GM12878 (cell line): ENCODE measurements at places on chromosomes 7 and 10.
A peak's percentile ranks its signal among the peaks of the same experiment; 100 is the strongest.

DNA sequence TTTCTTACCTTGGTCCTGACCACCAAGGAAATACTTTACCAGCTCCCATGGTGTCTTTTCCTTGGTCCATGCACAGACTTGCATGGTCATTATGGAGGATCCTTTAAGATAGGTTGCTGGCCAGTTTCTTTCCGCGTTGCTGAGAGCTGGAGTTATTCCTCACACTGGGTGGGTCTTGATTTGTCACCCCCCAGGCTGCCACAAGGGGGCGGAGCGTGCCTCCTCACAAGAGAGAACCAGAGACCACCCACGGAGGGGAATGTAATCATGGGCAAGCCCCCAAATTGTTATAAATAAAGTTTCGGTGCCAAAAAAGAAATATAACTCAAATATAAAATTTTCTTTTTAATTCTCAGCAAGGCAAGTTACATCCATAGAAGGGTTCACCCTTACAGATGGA lies 10.5 kb upstream of the TRIM24 start:
- no peaks in the 10 kb centered on the region for H3K27me3 ChIP-seq
- H3K4me1 ChIP-seq, result no peaks in the 10 kb centered on the region
- no peaks in the 10 kb centered on the region for H3K36me3 ChIP-seq
- no peak overlapping the region for H3K4me3 ChIP-seq

GRCh38 chr10:60940446-60940845 lies 3.5 kb downstream of the RHOBTB1 start:
- peaks cover 7% of the 10 kb centered on the region; the same call in 1 of the 2 replicates for H3K4me1 ChIP-seq
- no peak overlapping the region for H3K27ac ChIP-seq
- DNase-seq, result no peak
- no peaks in the 10 kb centered on the region for H3K36me3 ChIP-seq
- H3K4me3 ChIP-seq, result no peak overlapping the region
- H3K27me3 ChIP-seq, result peaks cover 2% of the 10 kb centered on the region

GRCh38 chr7:1124164-1124563 lies 35.8 kb downstream of the ZFAND2A start:
- H3K27ac ChIP-seq, result no peak overlapping the region
- no peak overlapping the region for H3K4me3 ChIP-seq
- no peak for DNase-seq
- peaks cover 7% of the 10 kb centered on the region for H3K36me3 ChIP-seq
- H3K27me3 ChIP-seq, result no peaks in the 10 kb centered on the region
- 0 out of 2 replicates have a peak, but pooled peaks cover 3% of the 10 kb centered on the region for H3K4me1 ChIP-seq

DNA sequence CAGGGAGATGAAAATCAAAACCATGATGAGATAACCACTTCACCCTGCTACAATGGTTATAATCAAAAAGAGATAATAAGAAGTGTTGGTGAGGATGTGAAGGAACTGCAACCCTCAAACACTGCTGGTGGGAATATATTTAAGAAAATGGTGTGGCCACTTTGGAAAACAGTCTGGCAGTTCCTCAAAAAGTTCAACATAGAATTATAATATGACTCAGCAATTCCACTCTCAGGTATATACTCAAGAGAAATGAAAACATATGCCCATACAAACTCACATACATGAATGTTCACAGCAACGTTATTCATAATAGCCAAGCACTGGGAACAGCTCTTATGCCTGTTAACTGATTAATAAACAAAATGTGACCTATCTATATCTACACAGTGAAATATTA lies 104.8 kb downstream of the SLC25A13 start:
- no peak overlapping the region for H3K27ac ChIP-seq
- no peak overlapping the region for H3K4me3 ChIP-seq
- DNase-seq, result no peak
- H3K36me3 ChIP-seq, result no peaks in the 10 kb centered on the region

DNA sequence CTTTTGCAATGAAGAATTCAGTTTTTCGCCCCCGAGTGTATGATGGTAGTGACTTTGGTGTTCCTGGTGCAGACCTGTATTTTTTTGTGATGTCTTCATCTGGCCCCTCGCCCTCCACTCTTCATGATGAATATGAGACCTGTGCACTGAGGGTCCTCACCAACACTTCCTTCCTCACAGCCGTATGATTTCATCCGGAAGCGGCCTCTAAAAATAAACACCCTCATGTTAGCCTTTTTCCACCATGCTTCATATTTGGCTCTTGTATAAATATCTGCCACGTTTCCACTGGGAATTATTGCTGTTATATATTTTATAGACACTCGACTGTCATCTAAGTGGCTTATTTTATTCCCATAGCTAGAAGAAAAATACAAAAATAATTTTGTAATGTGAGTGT lies 160.4 kb downstream of the MGMT start:
- H3K36me3 ChIP-seq, result no peaks in the 10 kb centered on the region
- no peak overlapping the region for H3K4me3 ChIP-seq
- DNase-seq, result no peak
- H3K27ac ChIP-seq, result no peak overlapping the region
- H3K4me1 ChIP-seq, result no peaks in the 10 kb centered on the region

GRCh38 chr10:96122824-96123223 lies 7.3 kb upstream of the ZNF518A start:
- DNase-seq, result no peak
- H3K4me1 ChIP-seq, result peaks cover 2% of the 10 kb centered on the region; the same call in 1 of the 2 replicates
- H3K27me3 ChIP-seq, result no peaks in the 10 kb centered on the region

- no peak for DNase-seq
- peaks cover 29% of the 10 kb centered on the region for H3K27me3 ChIP-seq
- H3K27ac ChIP-seq, result no peak overlapping the region
- 0 out of 2 replicates have a peak overlapping the region, but pooled peaks have one; percentile 30 for H3K4me3 ChIP-seq
- H3K4me1 ChIP-seq, result no peaks in the 10 kb centered on the region; the same call in 1 of the 2 replicates
These were observed 757 bp upstream of the GRID1 start for GRCh38 chr10:86367152-86367951.

- no peak overlapping the region for H3K4me3 ChIP-seq
- no peaks in the 10 kb centered on the region for H3K27me3 ChIP-seq
- no peak overlapping the region for H3K27ac ChIP-seq
- DNase-seq, result no peak
- H3K4me1 ChIP-seq, result no peaks in the 10 kb centered on the region
- no peaks in the 10 kb centered on the region for H3K36me3 ChIP-seq
These were observed 92.6 kb downstream of the AHCYL2 start for GRCh38 chr7:129317450-129317849.

DNA sequence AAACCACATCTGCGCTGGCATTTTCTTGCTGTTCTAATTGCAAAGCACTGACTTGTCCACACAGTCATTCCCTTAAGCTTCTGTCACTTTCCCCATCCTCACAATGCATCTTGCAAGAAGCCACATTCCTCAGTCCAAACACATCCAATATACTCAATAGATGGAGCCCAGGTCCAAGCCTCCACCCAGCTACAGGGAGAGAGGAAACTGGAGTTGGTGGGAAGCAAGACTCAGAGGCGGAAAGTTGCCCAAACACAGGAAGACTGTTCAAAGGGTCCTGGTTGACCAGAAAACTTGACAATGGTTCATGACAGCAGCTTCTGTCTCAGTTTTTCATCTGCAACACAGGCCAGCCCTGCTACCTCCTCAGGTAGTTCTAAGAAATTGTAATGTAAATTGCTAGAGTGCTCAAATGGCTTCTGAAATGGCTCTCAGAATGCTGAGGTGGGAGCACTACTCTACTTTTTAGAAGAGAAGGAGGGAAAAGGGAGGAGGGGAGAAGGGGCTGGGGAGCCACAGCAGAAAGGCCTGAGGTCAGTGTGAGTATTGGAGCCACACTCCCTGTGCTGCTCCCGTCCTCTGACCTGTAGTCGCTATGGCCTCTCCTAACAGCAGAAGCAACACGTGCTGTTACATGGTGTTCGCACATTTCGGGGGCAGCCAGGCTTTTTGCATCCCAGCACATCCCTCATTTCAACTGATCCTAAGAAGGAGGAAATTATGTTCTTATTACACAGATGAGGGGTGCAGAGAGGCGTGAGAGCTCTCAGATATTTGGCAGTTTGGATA lies 46.9 kb upstream of the GPR26 start:
- no peak for DNase-seq
- H3K4me1 ChIP-seq, result no peaks in the 10 kb centered on the region
- H3K27me3 ChIP-seq, result peaks cover 6% of the 10 kb centered on the region
- no peaks in the 10 kb centered on the region for H3K36me3 ChIP-seq

DNA sequence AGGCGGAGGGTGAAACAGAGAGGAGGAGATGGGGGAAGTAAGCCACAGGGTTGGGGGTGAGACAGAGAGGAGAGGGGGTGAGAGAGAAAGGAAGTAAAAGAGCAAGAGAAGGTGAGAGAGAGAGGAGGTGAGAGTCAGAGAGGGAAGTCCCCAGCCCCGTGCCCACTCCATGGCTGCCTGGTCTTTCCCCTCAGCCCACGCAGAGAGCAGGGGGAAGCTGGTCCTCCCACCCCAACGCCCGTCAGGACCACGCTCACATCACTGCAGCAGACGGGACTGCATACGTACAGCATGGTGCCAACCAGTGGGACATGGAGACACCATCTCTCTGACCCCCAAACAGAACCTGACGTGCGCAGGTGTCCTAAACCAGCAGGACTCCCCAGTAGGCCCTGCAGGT lies 12.1 kb upstream of the PDGFA start:
- DNase-seq, result no peak
- peaks cover 8% of the 10 kb centered on the region for H3K4me1 ChIP-seq
- no peak overlapping the region for H3K4me3 ChIP-seq
- no peaks in the 10 kb centered on the region for H3K36me3 ChIP-seq
- no peaks in the 10 kb centered on the region for H3K27me3 ChIP-seq

GRCh38 chr7:2781636-2782035 lies 62.5 kb downstream of the GNA12 start:
- H3K36me3 ChIP-seq, result no peaks in the 10 kb centered on the region; the same call in 1 of the 2 replicates
- no peaks in the 10 kb centered on the region for H3K27me3 ChIP-seq
- no peak for DNase-seq
- no peaks in the 10 kb centered on the region for H3K4me1 ChIP-seq
- H3K4me3 ChIP-seq, result no peak overlapping the region

DNA sequence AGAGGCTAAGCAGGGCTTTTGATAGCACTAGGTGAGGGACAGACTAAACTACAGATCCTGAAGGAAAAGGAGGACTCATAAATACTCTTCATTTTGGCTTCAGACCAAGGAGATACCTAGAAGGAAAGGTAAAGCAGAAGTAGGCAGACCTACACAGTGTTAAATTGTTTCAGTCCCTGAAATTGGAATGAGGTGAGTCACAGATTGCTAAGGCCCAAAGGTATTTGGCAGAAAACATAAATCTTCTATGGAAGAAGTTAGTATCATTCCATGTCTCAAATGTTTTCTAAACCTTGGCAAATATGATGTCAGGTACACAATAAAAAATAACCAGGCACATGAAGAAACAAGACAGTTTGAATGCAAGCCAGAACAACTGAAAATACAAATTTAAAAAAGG lies 30.0 kb downstream of the MTERF1 start:
- no peak overlapping the region for H3K4me3 ChIP-seq
- no peak for DNase-seq
- no peaks in the 10 kb centered on the region for H3K27me3 ChIP-seq
- no peak overlapping the region for H3K27ac ChIP-seq
- H3K36me3 ChIP-seq, result no peaks in the 10 kb centered on the region

GRCh38 chr10:102585026-102585425 lies 59.3 kb upstream of the TRIM8 start:
- H3K4me1 ChIP-seq, result no peaks in the 10 kb centered on the region
- no peaks in the 10 kb centered on the region for H3K27me3 ChIP-seq
- H3K36me3 ChIP-seq, result no peaks in the 10 kb centered on the region
- H3K27ac ChIP-seq, result no peak overlapping the region
- H3K4me3 ChIP-seq, result no peak overlapping the region

DNA sequence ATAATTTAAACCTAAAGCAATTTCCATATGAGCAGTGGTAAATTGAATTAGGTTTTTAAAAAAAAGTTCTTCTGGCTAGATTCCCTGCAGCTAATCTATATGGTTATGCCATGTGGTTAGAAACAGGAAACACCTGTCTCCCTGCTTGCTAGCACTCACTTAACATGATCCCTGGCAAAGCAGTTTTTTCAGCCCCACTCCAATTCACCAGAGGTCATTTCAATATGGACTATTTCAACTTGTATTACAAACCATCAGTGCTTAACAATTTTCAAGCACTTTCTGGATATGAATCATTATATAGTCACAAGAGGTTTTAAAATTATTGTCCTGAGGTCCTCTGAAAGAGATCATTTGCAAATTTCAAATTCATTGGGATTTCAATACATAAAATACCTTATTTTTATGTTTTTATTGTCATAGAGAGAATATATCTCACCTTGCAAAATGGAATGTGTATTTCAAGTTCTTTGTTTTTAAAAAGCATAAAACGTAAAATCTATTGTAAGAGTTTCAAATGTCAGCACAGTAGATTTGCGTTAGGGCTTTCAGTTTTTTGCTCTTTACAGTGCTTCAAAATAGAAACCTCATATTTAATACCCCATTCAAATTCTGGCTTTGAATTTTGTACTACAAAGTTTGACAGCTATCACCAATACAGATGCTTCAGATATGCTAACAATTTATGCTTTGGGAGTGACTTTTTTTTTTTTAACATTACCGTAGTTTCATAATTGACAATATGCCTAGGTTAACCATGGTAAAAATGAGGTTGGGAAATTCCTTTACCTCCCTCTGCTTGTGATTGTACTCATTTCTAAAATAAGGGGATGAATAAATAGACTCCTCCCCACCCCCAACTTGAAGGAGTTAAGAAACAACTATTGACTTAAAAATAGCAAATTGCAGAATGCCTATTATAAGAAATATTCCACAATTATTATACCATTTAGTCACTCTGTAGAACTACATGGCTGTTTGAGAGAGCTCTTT lies 117.5 kb upstream of the HGF start:
- no peak overlapping the region for H3K27ac ChIP-seq
- peak; percentile 37 for DNase-seq
- H3K36me3 ChIP-seq, result no peaks in the 10 kb centered on the region
- no peaks in the 10 kb centered on the region for H3K27me3 ChIP-seq

- no peak overlapping the region for H3K4me3 ChIP-seq
- DNase-seq, result no peak
- peaks cover 5% of the 10 kb centered on the region; the same call in 1 of the 2 replicates for H3K4me1 ChIP-seq
- H3K27me3 ChIP-seq, result no peaks in the 10 kb centered on the region
- no peak overlapping the region for H3K27ac ChIP-seq
These were observed 3.6 kb downstream of the EPDR1 start for GRCh38 chr7:37923996-37924395.

- H3K4me1 ChIP-seq, result no peaks in the 10 kb centered on the region
- H3K4me3 ChIP-seq, result no peak overlapping the region
- no peaks in the 10 kb centered on the region for H3K27me3 ChIP-seq
These were observed 9.7 kb downstream of the ATP5MF start for GRCh38 chr7:99456288-99456687.

GRCh38 chr10:51986516-51986915 lies 287.1 kb upstream of the CSTF2T start:
- no peak overlapping the region for H3K27ac ChIP-seq
- no peaks in the 10 kb centered on the region for H3K4me1 ChIP-seq
- no peaks in the 10 kb centered on the region for H3K27me3 ChIP-seq
- H3K4me3 ChIP-seq, result no peak overlapping the region

DNA sequence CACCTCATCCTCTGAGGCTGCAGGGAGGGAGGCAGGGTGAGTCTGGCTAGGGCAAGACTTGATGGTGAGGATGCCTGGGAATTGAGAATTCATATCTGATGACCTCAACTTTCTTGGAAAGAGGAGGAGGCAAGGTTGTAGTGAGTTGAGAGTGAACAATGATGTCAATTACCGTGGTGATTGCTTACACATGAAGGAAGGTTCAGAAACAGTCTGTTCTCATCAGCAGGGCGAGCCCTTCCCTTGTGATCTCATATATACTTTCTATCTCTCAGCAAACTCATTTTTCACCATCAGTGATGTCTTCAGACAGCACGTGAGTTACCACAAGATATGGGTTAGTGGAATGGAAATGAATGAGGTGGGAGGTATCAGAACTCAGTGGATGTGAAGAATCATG lies 20.1 kb upstream of the COL13A1 start:
- no peak overlapping the region for H3K27ac ChIP-seq
- no peaks in the 10 kb centered on the region for H3K27me3 ChIP-seq
- H3K4me1 ChIP-seq, result no peaks in the 10 kb centered on the region
- no peak overlapping the region for H3K4me3 ChIP-seq
- no peak for DNase-seq
